ENCODE measurements at places on chromosomes 3 and 15.

- no peak for DNase-seq
Measured at GRCh38 chr15:83380059-83380458, 67.1 kb upstream of the SH3GL3 start.

- no peak for DNase-seq
Measured at GRCh38 chr15:68778876-68779275, 41.8 kb downstream of the ANP32A start.

- no peak for DNase-seq
Measured at GRCh38 chr3:99625643-99626416, 12.6 kb upstream of the COL8A1 start.

GRCh38 chr3:17810759-17811158 lies 68.3 kb upstream of the TBC1D5 start:
- DNase-seq = no peak

- no peak for DNase-seq
Measured at GRCh38 chr3:45252826-45253225, 26.7 kb upstream of the TMEM158 start.

DNA sequence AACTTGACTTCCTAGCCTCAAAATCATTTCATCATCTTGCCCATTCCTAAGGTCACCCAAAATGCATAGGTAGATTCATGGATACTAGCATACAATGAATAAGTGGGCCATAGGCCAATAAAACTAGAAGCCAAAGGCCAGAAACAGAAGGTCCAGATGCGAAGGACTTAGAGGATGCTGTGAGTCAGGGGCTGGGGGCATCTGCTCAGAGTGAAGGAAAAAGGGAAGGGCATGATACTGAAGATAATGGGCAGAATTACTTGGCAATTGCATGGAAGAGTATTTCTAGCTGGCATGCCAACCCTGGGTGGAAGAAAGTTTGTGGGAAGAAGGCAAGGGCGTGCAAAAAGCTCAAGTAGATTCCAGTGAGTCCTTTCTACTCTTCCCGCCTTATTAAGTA lies 27.5 kb downstream of the ILDR1 start:
- DNase-seq = no peak

DNA sequence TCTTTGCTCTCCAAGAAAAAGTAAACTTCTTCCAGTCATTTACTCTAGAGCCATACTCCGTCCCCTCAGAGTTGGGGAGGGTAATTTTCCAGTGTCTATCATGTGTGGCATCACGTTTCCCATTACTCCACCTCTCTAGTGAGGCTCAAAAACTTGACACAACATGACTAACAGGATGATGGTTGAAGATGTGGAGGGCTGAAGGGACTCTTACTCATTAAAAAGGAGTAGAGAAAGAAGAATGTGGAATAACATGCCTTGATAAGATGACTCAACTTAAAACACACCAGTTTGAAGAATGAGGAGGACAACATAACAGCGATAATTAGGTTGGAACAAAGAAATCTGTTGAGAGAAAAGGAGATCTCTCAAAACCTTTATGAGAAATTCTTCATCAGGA lies 894.3 kb downstream of the OTOL1 start:
- DNase-seq = no peak

DNA sequence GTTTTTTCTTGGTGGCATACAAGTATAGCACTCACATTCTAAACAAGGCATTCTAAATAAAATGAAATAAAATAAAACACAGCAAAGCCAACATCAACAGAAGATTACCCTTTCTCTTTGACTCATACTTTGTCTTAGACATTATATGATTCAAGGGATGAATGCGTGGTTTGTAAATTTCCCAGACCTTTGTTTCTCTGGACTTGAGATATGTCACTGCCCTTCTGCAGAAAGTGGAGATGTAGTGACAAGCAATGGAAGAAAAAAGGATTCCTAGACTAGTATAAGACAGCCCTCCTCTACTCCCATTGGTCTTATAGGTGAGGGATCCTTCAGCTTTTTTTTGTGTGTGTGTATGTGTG lies 22.4 kb downstream of the NANOGP8 start:
- no peak for DNase-seq

DNA sequence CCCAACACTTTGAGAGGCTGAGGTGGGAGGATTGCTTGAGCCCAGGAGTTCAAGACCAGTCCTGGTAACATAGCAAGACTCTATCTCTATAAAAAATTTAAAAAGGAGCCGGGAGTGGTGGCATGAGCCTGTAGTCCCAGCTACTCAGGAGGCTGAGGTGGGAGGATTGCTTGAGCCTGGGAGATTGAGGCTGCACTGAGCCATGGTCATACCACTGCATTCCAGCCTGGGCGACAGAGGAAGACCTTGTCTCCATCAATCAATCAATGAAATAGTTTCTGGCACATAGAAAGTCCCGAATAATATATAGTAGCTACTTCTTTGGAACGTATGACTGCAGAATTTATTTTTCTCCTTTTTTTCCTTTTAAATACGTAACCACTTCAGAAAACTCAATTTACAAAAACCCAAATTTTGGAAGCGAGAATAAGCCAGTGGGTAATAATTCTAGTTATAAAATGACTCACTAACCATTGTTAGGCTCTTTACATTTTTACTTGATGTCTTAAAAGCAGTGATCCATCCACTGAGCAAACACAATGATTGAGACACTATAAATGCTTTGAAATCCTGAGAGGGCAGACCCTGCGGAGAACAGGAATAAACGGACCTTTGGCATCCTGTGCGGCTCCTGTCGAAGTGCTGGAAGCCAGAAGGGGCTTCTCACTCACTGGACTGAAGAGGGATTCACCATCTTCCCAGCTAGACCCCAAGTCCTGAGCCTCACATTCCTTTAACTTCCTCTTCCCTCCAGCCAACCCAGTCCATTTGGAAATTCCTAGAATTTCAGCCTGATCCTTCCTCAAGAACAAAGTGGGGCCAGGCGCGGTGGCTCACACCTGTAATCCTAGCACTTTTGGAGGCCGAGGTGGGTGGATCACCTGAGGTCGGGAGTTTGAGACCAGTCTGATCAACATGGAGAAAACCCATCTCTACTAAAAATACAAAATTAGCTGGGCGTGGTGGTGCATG lies 68.4 kb upstream of the MFGE8 start:
- DNase-seq = no peak

- no peak for DNase-seq
Measured at GRCh38 chr15:78461171-78461888, 23.3 kb downstream of the IREB2 start.

DNA sequence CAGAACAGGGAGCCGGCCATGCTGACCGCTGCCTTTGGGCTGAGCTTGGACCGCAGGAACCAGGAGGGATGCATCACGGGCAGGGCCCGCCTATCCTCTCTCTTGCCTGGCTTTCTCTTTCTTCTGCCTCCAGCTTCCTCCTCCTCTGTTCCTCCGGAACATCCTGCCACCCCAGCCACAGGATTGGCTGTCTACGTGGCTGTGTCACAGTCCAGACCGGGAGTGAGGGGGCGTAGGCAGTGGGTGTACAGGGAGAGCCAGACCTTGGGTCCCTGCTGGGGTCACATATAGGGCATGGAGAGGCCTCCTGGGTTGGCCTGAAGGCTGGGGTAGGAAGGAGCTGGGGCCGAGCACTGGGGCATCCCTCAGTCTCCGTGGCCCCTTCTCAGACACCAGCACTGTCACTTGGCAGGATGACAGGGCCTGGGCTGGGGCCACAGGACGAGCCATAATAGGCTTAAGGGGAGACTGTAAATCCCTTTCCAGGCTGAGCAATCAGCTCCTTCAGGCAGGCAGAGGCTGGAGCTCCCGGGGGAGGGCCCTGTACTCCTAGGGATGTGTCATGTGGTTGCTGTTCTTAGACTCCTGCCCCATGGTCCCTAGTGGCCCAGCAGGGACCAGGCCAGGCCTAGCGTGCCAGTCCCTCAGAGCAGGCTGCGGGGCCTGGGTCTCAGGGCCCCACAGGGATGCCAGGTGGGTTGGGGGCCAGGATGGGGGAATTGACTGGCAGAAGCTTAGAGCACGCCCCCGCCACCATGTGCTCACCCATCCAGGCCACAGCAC lies 25.4 kb downstream of the LINGO1 start:
- DNase-seq = no peak

DNA sequence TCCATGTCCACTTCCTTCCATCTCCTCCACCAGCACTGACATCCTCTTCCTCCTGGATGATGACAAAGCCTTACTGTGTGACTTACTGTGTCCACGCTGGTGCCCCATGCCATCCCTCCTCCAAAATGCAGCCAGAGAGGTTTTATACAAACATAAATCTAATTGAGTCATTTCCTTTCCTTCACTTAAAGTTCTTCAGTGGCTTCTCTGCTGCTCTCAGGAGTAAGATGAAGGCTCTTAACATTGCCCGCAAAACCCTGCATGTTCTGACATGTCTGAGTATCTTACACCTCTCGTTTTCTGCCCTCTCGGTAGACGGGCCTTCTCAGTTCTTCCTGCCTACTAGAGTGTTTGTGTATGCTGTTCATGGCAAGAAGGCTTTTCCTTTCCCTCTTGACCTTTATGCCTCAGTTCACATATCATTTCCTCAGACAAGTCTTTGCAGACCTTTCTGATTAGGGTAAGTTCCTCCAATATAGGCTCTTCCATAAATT lies 175.5 kb downstream of the CFAP20DC start:
- no peak for DNase-seq

DNA sequence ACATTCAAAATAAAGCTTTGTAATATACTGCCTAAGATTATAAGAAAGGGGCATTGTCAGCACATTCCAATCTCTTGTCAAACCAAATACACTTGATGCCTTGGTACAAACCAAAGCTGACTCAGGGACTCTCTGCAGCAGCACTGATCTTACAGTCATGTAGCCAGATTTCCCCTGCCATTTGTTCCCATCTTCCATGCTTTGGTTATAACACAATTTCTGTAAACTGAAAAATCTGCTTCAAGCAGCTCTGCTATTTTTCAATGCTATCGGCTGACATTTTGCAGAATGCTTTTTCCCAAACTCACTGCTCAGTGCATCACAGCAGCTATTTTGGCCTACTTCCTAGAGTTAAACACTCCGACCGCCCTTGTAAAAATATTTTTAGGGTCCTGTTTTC lies 18.2 kb downstream of the PLOD2 start:
- no peak for DNase-seq

DNA sequence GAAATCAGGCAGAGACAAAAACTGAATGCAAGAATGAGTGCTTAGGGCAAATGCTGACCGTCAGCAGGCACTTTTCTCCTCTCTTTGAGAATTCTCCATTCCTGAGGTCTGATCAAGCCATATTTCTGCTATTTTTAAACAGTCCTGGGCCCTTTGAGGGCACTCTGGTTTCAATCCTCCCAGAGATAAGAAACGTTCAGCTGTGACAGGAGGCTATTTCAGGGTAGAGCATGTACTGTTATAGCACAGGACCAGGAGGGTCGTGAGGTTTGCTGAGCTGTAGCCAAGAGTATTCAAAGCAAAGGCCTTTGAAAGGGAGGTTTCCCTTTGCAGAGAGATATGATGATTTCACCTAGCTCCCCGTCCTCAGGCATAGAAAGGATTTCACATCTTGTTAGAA lies 39.6 kb upstream of the PDZRN3 start:
- no peak for DNase-seq

- no peak for DNase-seq
Measured at GRCh38 chr3:99686955-99687612, 48.7 kb downstream of the COL8A1 start.

DNA sequence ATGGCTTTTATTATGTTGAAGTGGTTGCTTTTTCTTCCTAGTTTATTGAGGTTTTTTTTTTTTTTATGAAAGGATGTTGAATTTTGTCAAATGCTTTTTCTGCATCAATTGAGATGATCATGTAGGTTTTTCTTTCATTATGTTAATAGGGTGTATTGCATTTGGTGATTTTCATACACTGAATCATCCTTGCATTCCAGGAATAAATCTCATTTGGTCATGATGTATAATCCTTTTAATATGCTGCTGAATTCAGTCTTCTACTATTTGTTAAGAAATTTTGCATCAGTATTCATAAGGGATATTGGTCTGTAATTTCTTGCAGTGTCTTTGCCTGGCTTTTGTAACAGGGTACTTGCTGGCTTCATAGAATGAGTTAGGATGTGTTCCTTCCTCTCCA lies 11.5 kb upstream of the CLRN1 start:
- no peak for DNase-seq

DNA sequence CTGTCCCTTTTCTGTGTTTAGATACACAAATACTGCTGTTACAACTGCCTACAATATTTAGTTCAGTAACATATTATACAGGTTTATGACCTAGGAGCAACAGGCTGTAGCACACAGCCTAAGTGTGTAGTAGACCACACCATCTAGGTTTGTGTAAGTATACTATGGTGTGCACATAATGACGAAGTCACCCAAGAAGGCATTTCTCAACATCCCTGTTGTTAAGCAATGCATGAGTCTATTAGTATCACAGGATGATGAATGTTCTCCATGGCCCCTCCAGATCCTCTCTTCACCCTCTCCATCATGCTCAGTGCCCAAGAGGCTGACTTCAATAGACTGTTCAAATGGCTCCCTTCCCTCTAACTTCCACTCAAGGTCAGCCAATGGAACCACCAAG lies 14.6 kb upstream of the SEC62 start:
- DNase-seq = no peak

DNA sequence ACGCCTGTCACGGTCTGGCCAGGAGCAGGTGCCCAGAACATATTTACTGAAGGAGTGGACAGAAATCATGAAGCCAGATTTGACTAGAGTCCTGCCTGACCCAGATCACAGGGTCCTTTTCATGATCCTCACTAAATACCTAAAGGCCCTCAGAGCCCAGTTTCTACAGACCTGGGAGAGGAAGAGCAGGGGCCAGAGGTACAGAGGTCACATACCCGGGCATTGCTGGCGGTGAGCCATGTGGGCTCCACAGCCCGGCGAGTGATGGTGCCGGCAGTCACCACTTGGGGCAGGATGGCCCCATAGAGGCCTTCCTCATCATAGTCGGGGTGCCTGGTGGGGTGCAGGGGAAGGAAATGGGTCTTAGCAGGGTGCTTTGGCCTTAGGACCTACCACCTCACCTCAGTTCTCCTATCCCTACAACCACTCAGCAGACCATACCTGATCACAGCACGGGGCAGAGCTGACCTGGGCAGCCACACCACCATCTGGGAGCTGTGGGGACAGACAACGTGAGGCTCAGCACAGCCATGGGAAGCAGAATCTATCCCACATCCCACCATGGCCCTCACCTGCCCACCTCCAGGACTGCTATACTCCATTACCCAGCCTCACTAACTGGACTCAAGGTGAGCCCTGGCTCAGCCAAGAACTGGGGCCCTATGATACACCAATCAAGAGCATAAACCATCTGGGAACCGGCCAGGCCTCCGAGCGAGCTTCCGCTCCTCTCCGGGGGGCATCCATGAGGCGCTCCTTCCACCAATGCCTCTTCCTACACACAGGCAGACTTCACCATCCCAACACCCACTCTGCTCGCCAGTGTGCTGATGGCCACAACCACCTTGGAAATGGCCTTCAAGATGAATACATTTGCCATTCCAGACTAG lies 12.9 kb downstream of the POLG start:
- no peak for DNase-seq

- no peak for DNase-seq
Measured at GRCh38 chr15:100849021-100849854, 30.4 kb upstream of the ALDH1A3 start.

Measured in substantia nigra (tissue), 51 donors.